ENCODE measurements at places on chromosomes 5 and 9. TPM values are rescaled to one million over a fixed set of nuclear protein-coding genes. Genes with fewer than 3 reads are reported as not detected.

TYRP1 gene
- total RNA-seq, result 56.7 TPM

PCDHA13 gene
- total RNA-seq, result not detected

PCDHGB4 gene
- total RNA-seq, result 7.8 TPM

RAD50 gene
- total RNA-seq, result 32.5 TPM

DNA sequence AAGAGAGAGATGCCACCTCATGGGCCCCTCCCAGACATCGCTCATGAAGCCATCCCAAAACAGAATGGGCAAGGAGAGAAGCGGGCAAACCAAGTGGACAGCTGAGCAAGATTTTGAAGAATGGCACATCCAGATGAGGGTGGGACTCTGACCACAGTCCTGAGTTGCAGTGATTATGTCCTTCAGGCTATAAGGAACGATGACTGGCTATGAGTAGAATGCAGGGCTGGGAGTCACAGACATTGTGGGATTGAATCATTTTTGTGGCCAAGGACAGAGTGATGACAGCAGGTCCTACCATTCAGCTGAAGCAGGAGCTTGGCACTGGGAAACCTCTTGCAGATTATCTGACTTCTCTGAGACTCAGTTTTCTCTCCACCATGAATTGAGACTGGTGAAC lies 245.7 kb upstream of the SLC30A5 start:
- no peak overlapping the region for H3K27ac ChIP-seq
- no peak overlapping the region for H3K4me3 ChIP-seq
- no peak for DNase-seq
- H3K4me1 ChIP-seq, result peaks cover 11% of the 10 kb centered on the region
- H3K36me3 ChIP-seq, result no peaks in the 10 kb centered on the region

- no peak overlapping the region for H3K27ac ChIP-seq
- H3K4me3 ChIP-seq, result no peak overlapping the region
- H3K27me3 ChIP-seq, result no peaks in the 10 kb centered on the region
Measured at GRCh38 chr5:72552041-72552557, 44.9 kb upstream of the ZNF366 start.

DNA sequence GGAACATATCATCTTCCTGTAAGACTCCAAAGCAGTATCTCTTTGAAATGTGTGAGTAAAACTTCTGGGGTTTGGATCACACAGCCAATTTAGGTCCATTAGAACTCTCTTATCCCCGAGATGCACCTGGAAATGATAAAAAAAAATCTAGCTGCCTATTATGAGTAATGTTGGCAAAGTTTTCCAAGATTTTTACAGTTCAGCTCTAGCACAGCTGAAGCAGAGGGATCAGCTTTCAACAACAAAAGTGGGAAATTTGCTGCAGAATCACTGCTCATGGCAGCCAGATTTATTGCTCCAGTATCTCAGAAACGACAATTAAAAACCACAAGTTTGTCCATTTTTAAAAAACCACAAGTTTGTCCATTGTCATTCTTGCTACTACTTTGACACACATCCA lies 292.2 kb downstream of the IRX2 start:
- H3K4me3 ChIP-seq, result no peak overlapping the region
- no peaks in the 10 kb centered on the region for H3K36me3 ChIP-seq
- H3K27me3 ChIP-seq, result peaks cover 3% of the 10 kb centered on the region
- H3K4me1 ChIP-seq, result no peaks in the 10 kb centered on the region

DNA sequence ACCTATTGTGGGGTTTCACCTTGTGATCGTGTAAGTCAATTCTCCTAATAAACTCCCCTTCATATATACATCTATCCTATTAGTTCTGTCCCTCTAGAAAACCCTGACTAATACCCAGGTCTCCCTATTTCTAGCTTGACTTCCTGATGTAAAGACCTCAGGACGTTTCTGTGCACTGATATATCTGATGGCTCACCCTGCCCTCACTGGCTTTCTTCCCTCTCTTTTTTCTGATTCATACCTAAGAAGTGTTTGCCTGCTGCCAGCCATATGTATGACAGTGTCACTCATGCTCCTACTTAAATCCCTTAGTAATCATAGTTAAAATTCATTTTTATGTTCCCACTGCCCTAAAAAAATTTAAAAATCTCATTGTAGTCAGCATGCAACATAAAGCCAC lies 124.8 kb upstream of the CCNG1 start:
- H3K4me3 ChIP-seq, result no peak overlapping the region
- no peak for DNase-seq
- no peaks in the 10 kb centered on the region for H3K4me1 ChIP-seq
- no peaks in the 10 kb centered on the region for H3K27me3 ChIP-seq
- no peak overlapping the region for H3K27ac ChIP-seq

DNA sequence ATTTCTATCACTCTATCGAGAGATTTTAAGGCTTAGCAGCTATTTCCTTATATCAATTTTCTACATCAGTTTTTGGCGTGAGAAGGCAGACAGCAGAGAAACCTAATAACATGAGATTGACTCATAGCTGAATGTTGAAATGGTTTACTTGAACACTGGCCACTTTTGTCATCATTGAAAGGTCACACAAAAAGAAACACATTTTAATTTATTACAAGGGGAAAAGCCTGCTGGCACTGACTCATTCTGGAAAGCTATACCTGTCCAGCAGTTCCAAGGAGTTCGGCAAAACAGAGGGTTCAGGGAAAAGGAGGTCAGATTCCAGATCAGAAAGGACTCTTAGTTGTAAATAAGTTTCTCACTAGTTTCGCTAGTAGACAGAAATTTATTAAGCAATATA lies 566.4 kb downstream of the DNAH5 start:
- no peak for DNase-seq
- no peaks in the 10 kb centered on the region for H3K4me1 ChIP-seq
- no peaks in the 10 kb centered on the region for H3K36me3 ChIP-seq
- no peak overlapping the region for H3K27ac ChIP-seq

GRCh38 chr5:117741655-117742206 lies 1167.1 kb upstream of the SEMA6A start:
- H3K27ac ChIP-seq, result no peak overlapping the region
- H3K4me1 ChIP-seq, result no peaks in the 10 kb centered on the region
- DNase-seq, result no peak
- H3K36me3 ChIP-seq, result no peaks in the 10 kb centered on the region

DNA sequence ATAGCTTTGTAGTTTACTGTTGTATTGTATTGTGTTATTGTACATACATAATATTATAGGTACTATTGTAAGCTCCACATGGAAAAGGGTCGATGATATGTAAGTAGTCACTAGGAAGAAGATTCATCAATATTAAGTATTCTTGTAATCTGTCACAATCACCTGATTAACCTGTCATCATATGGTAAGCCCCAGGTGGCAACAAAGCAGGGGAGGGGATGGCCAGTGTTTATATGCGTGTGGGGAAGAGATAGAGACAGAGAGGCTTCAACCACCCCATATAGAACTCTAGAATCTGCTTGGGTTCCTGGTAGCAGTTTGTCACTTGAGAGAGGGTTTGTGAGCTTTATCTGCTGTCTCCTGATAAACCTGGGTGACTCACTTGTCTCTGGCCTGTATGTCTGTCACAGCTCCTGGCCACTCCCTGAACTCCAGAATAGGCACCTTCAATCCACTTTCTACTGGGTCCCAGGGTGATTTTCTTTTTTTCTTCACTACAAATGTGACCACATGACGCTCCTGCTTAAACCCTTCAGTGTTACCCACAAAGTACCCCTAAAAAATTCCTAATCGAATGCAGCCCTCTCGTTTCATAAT lies 48.9 kb upstream of the CPEB4 start:
- no peaks in the 10 kb centered on the region for H3K27me3 ChIP-seq
- H3K4me1 ChIP-seq, result no peaks in the 10 kb centered on the region
- no peak overlapping the region for H3K27ac ChIP-seq
- no peak overlapping the region for H3K4me3 ChIP-seq
- DNase-seq, result no peak
- no peaks in the 10 kb centered on the region for H3K36me3 ChIP-seq

- no peaks in the 10 kb centered on the region for H3K4me1 ChIP-seq
- H3K4me3 ChIP-seq, result no peak overlapping the region
- H3K27me3 ChIP-seq, result no peaks in the 10 kb centered on the region
- H3K36me3 ChIP-seq, result no peaks in the 10 kb centered on the region
- DNase-seq, result no peak
Measured at GRCh38 chr5:122880749-122881148, 35.3 kb downstream of the SNX24 start.
